ENCODE measurements at places on chromosomes 13 and 19.

DNA sequence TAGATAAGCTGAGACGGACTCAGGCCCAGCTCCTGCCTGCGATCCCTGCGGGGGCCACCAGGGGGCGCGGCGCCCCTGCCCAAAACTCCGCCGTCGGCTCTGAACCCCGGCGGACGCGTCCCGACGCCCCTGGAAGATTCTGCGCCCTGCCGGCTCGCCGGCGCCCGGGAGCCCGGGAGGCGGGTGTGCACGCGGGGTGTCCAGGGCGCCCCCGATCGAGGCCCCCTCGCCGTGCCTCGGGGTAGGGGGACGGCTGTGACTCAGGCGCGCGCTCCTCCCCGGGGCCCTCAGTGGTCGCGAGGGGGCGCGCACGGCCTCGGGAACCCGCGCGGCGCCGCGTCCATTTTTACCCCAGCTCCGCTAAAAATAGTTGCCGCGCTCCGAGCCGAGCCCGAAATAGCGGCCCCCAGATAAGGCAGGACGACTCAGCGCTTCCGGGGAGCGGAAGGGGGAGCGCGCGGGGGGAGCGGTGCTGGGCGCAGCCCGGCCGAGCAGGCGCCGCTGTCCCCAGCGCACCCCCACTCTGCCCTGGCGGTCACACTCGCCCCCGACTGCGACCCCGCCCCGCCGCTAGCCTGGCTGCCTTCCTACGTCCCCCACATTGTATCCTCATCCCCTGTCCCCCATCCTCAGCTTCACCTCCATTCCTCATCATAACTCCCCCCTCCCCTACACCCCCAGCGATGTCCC is 16.0 kb upstream of the ERCC1 start:
- DNase-seq = peak; percentile 77

DNA sequence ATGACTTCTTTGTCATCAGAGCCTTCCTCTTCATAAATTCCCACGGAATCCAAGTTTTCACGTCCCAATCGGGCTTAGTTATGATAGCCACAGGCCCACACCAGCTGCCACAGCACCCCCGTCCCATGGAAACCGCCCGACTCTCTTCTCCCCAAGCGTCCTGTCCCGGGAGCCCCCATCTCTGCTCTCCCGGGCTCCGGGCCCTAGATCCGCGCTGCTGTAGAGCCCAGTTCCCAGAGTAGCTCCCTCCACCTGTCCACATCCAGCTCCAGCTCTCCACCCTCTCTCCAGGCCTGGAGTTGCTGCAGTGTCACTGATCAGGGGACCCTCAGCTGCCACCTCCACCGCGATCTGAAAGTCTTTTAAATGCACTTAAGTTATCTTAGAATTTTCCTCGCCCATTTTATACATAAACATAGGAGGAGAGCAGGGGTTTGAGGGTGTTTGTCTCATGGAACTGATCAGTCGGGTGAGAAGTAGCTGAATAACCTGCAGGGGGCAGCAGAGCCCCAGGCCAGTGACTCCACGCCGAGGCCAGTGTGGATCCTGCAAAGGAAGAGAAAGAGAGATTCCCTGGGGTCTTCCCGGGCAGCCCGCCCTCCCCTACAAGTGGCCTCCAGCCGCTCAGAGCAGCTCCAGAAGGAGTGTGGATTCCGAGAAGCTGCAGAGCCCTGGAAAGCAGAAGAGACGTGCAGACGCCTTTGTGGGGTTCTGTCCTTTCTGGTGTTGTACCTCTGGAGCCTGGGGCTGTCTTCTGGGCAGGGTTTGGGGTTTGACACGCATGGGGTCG is 1.1 kb upstream of the ZNF763 start:
- DNase-seq = peak; percentile 37

GRCh38 chr19:24057144-24057543 is 29.8 kb upstream of the ZNF254 start:
- DNase-seq = no peak

DNA sequence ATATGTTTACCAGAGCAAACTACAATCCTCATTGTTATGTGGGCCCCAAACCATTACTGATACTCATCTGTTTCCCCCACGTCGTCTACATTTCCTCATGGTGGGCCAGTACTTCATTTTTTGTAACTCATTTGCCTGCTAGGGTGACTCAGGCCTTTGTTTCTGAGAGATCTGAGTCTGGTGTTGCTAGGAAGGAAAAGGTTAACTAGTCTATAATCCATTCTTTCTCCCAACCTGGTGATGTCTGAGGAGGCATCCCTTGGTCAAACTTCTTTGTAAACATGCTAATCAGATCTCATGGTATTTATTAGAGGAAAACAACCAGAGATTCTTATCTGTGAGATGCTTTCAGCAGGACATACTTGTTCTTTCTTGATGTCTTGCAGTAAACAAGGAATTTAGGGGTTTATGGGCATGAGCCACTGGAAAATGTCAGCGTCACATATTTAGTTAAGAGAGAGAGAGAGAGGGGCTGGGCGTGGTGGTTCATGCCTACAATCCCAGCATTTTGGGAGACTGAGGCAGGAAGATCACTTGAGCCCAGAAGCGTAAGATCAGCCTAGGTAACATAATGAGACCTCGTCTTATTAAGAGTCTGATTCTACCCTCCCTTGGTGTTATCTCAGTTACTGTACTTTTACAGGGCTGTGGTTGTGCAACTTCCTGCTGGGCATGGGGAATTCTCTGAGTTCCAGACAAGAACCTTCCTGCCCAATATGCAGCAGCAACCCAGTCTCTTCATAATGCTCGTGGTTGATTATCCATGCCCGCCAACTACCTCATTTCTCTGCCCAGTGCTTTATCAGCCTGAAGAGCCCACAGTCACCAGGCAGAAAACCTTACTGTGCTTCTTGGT is 9.7 kb upstream of the DPRX start:
- DNase-seq = no peak

DNA sequence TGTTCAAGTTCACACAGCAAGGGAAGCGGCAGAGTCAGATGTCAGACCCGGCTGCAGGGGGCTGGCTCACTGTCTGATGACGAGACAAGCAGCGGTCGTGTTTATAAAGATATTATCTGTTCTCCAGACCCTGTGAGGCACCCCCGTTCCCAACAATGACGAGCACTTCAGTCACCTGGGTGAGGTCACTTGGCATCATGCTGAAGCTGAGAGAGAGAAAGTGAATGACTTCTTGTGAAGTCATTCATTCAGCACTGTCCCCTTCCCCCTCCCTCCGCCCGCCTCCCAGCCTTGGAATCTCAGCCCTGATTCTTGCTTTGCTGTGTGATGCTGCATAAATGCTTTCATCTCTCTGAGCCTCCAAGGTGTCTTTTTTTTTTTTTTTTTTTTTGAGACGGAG is 4.9 kb upstream of the LYPD3 start:
- DNase-seq = peak; percentile 50

DNA sequence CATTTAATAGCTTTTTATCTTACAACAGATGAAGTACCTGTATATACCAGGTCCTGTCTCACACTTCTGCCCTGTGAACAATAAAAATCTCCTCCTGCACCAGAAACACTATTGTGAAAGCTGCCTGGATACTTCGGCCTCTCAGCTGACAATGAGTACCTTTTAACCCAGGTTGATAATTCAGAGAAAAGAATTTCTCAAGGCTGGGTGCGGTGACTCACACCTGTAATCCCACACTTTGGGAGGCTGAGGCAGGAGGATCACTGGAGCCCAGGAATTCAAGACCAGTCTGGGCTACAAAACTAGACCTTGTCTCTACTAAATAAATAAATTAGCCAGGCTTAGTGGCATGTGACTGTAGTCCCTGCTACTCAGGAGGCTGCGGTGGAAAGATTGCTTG is 65.3 kb upstream of the TM9SF2 start:
- no peak for DNase-seq

DNA sequence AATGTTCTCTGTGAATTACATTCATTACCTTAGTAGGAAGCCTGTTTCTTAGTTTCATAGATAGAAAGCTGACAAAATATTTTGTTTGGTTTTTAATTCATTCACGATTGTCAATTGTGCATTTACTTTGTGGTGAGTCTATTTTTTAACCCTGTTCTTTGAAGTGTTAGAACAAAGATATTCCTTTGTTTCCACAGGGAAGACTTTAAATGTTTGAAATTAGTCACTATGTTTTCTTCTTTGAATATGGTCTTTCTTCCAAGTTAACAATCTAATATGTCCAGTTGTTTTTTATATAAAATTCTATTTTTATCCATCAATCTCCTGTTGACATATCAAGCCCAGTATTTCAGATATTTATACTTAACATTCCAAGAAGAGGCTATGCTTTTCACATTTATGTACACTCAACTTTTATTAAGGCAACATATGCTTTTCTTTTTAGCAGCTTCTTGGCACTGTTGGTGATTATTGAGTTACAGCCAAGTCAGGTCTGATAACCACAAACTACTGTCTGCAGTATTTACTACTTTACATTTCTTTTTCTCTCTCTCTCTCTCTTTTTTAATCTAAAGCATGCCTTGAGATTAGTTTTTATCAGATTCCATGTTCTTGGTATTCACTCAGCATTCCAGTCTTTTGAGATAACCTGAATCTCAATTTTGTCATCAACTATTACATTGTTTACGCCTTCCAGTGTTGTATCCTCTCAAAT is 812.8 kb upstream of the SLC10A2 start:
- no peak for DNase-seq

DNA sequence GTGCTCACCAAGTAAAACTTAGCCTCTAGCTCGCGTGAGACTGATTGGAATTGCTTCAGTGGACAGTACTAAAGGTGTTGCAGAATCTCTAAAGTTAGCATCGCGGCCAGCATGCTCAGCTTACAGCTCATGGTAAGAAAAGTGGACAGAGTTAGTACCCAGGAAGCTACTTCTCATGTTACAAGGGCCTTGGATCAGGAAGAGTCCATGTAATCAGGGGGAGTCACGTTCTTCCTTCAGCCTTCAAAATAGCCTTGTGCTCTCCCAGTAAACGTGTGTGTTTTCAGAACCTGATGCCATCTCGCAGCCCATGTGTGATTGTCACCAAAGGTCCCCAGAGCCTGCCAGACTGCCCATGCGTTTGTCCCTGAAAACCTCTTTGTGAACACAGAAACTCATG is 195.8 kb upstream of the RNF113B start:
- no peak for DNase-seq

GRCh38 chr13:76889254-76889653 is 3.0 kb upstream of the KCTD12 start:
- DNase-seq = no peak

GRCh38 chr19:30873691-30874090 is 475.5 kb downstream of the TSHZ3 start:
- DNase-seq = no peak

DNA sequence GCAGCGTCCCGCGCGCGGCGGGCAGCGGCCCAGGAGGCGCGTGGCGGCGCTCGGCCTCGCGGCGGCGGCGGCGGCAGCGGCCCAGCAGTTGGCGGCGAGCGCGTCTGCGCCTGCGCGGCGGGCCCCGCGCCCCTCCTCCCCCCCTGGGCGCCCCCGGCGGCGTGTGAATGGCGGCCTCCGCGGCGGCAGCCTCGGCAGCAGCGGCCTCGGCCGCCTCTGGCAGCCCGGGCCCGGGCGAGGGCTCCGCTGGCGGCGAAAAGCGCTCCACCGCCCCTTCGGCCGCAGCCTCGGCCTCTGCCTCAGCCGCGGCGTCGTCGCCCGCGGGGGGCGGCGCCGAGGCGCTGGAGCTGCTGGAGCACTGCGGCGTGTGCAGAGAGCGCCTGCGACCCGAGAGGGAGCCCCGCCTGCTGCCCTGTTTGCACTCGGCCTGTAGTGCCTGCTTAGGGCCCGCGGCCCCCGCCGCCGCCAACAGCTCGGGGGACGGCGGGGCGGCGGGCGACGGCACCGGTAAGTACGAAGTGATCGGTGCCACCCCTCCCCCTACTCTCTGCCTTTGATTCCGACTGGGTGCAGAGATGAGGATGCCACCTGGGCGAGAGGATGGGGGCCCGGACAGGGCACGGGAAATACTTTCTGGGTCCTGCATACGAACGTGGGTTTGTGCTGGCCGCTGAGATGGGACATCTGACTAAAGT is 874 bp downstream of the TRIM28 start:
- no peak for DNase-seq

- no peak for DNase-seq
Measured at GRCh38 chr19:16301999-16302694, 22.5 kb upstream of the KLF2 start.

GRCh38 chr19:19652482-19653295 is 9.2 kb upstream of the GMIP start:
- no peak for DNase-seq

DNA sequence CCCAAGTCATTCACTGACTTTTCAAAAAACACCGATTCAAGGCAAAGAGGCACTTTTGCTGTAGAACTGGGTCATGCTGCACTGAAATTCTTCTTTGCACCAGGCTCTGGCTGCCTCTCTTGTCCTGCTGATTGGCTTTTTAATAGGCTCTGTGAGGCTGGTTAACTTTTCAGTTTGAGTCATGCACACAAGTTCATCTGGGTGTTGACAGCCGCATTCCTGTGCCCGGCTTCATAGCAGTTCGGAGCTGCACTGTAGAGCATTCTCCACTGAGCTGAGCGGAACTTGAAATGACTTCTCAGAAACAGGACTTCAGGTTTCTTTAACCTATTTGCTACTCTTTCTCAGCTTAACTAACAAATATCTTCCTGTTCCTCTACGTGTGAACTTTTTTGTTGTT is 978.3 kb downstream of the UQCRFS1 start:
- no peak for DNase-seq

GRCh38 chr13:75452564-75452963 is 29.4 kb downstream of the TBC1D4 start:
- no peak for DNase-seq

GRCh38 chr19:5181329-5181728 is 159.3 kb downstream of the PTPRS start:
- DNase-seq = no peak

- DNase-seq = no peak
Measured at GRCh38 chr19:7970716-7971448, 27.4 kb upstream of the TIMM44 start.

DNA sequence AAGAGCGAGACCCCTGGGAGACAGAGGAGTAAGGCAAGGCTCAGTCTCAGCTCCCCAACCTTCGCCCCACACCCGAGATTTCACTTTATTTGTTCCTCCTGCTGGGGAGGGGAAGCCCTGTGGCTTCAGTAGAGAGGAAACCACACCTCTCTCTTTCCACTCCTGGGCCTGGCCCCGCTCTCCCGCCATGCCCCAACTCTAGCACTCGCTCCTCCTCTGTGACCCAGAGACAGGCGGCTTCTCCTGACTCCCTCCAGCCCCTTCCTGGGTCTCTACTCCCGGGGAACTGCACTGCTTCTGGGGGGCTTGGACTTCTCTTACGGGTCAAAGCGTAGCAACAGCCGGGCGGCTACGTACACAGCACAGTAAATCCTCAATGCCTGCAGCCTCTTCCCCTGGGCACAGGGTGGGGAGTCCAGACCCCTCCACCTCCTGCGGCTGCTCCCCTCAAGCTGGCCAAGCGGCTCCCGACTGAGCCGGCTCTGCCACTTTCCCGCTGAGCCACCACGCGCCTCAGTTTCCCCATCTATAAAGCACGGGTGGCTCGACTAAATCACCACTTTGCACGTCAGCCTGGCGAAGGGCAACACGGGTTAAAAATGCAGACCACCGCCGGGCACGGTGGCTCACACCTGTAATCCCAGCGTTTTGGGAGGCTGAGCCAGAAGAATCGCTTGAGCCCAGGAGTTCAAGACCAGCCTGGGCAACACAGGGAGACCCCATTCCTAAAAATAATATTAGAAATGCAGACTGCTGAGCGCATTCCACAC is 1.4 kb downstream of the RNF126 start:
- peak; percentile 36 for DNase-seq

Measured in stimulated activated CD8-positive, alpha-beta memory T cell treated with anti-CD3 and anti-CD28 coated beads, Interleukin-15, amount 100 ng/mL, for 4 hours (primary cell).